Epithelial cell of proximal tubule (primary cell): ENCODE measurements at places on chromosomes 1 and 21. TPM values are rescaled to one million over a fixed set of nuclear protein-coding genes. Genes with fewer than 3 reads are reported as not detected.

Gene AMY1B
- not detected in 2 replicates for total RNA-seq

Gene ADAM30
- not detected in 2 replicates for total RNA-seq

Gene OR2T2
- not detected in 2 replicates for total RNA-seq

Gene VCAM1
- total RNA-seq: 14.0 and 49.2 TPM in 2 replicates

Gene RGS8
- not detected in 2 replicates for total RNA-seq

Gene PLCH2
- 0.07 and 0.12 TPM in 2 replicates for total RNA-seq

Gene FOXJ3
- 15.9 and 17.2 TPM in 2 replicates for total RNA-seq

Gene PGLYRP4
- total RNA-seq: not detected in 2 replicates
